ENCODE measurements at places on chromosomes 7 and 10.

- no peak overlapping the region for H3K4me3 ChIP-seq
- peak overlapping the region; percentile 80 for H3K27ac ChIP-seq
- peaks cover 16% of the 10 kb centered on the region for H3K27me3 ChIP-seq
Observed at GRCh38 chr7:73438547-73439409, 5.2 kb downstream of the FZD9 start.

GRCh38 chr10:119149729-119150128 is 15.8 kb downstream of the SFXN4 start:
- no peaks in the 10 kb centered on the region for H3K27me3 ChIP-seq
- no peak overlapping the region for H3K4me3 ChIP-seq
- DNase-seq = no peak
- no peaks in the 10 kb centered on the region for H3K4me1 ChIP-seq
- H3K36me3 ChIP-seq = peaks cover 60% of the 10 kb centered on the region

GRCh38 chr10:72694476-72695369 is 2.8 kb downstream of the MCU start:
- no peaks in the 10 kb centered on the region for H3K36me3 ChIP-seq
- peak overlapping the region; percentile 2 for H3K27ac ChIP-seq
- DNase-seq = peak; percentile 74
- peaks cover 4% of the 10 kb centered on the region for H3K4me1 ChIP-seq
- peak overlapping the region; percentile 70 for H3K4me3 ChIP-seq

- DNase-seq = peak; percentile 46
- H3K27ac ChIP-seq = no peak overlapping the region
- no peaks in the 10 kb centered on the region for H3K27me3 ChIP-seq
- no peaks in the 10 kb centered on the region for H3K36me3 ChIP-seq
Observed at GRCh38 chr7:132145466-132145865, 430.8 kb downstream of the PLXNA4 start.

Data from muscle of leg (tissue), 16 donors.